ENCODE measurements at places on chromosomes 6 and 20. TPM values are rescaled to one million over a fixed set of nuclear protein-coding genes. Genes with fewer than 3 reads are reported as not detected.

GRCh38 chr6:91097364-91097763 lies 510.5 kb upstream of the MAP3K7 start:
- no peak overlapping the region for H3K4me3 ChIP-seq
- no peak overlapping the region for H3K27ac ChIP-seq
- H3K4me1 ChIP-seq, result peaks cover 10% of the 10 kb centered on the region
- no peaks in the 10 kb centered on the region for H3K36me3 ChIP-seq
- peaks cover 8% of the 10 kb centered on the region for H3K27me3 ChIP-seq

GRCh38 chr20:36167902-36168503 lies 13.5 kb downstream of the EPB41L1 start:
- no peak for DNase-seq
- H3K27ac ChIP-seq, result no peak overlapping the region
- no peak overlapping the region for H3K4me3 ChIP-seq
- no peaks in the 10 kb centered on the region for H3K36me3 ChIP-seq
- H3K4me1 ChIP-seq, result peaks cover under 1% of the 10 kb centered on the region

CCN5 gene
- not detected for total RNA-seq

DNA sequence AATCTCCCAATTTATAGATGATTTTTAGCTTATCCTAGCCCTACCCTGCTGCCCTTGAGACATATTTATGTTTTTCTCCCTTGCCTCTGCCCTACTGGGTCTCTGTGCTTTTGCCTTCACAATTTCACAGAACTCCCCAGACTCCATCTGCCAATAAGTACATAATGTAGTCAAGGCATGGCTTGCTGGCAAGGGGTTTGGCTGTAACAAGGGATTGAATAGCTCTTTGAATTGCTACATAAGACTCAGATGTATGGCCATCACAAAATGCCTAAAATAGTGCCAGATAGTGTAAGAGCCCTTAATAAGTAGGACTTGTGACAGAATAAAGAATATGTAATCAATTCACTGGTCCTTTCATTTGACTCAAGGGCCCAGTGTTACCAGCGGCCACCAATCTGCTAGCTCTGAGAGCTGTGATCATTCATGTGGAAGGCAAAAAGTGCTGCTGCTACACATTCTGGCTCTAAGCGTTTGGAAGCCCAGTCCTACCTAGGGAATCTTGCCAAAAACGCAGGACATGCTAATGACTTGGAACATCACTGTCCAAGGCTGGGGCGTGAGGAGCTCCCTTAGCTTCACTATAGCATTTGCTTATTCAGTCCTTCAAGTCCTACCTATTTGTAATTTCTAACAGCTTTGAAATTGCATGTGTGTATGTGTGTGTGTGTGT lies 20.5 kb downstream of the CLVS2 start:
- no peak overlapping the region for H3K4me3 ChIP-seq
- no peaks in the 10 kb centered on the region for H3K36me3 ChIP-seq
- H3K4me1 ChIP-seq, result peaks cover 14% of the 10 kb centered on the region
- H3K27ac ChIP-seq, result no peak overlapping the region

ANGPT4 gene
- total RNA-seq, result not detected

DNA sequence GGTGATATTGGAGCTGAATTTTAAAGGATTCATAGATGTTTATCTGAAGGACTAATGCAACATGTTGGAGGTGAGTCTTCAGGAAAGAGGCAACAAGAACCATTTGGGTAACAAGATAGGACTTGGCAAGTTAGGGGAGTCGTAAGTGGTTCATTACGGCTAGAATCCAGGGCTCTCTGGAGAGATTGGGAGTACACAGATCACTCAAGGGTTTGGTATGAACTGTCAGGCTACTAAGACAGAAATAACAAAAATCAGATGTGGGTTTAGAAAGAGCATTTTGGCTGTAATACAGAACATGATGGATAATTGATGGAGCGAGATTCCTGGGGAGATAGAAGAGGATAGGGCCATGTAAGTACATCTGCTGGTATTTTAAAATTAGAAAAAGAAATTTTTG lies 86.3 kb upstream of the ESR1 start:
- H3K36me3 ChIP-seq, result no peaks in the 10 kb centered on the region
- H3K27me3 ChIP-seq, result no peaks in the 10 kb centered on the region
- no peak overlapping the region for H3K4me3 ChIP-seq
- no peak for DNase-seq
- peaks cover 12% of the 10 kb centered on the region for H3K4me1 ChIP-seq
- H3K27ac ChIP-seq, result no peak overlapping the region

- H3K36me3 ChIP-seq, result peaks cover 39% of the 10 kb centered on the region
- H3K4me3 ChIP-seq, result no peak overlapping the region
- no peaks in the 10 kb centered on the region for H3K27me3 ChIP-seq
- H3K27ac ChIP-seq, result peak overlapping the region; percentile 96
- DNase-seq, result no peak
Observed at GRCh38 chr6:32168807-32169591, 4.6 kb downstream of the EGFL8 start.

GRCh38 chr20:34618676-34619075 lies 58.2 kb downstream of the PIGU start:
- no peak for DNase-seq
- peaks cover 30% of the 10 kb centered on the region for H3K36me3 ChIP-seq
- no peak overlapping the region for H3K27ac ChIP-seq
- H3K27me3 ChIP-seq, result no peaks in the 10 kb centered on the region

- H3K27ac ChIP-seq, result no peak overlapping the region
- peaks cover 1% of the 10 kb centered on the region for H3K36me3 ChIP-seq
- DNase-seq, result no peak
Observed at GRCh38 chr6:58113960-58114359, 796.5 kb downstream of the PRIM2 start.

- no peak overlapping the region for H3K27ac ChIP-seq
- H3K27me3 ChIP-seq, result no peaks in the 10 kb centered on the region
- DNase-seq, result no peak
Observed at GRCh38 chr20:32707691-32708581, 34.2 kb upstream of the C20orf203 start.

Data from progenitor cell of endocrine pancreas (in vitro differentiated cells).